ENCODE measurements at places on chromosomes 11 and 22.

- DNase-seq: no peak
Measured at GRCh38 chr11:70611821-70612220, 213.5 kb downstream of the CTTN start.

DNA sequence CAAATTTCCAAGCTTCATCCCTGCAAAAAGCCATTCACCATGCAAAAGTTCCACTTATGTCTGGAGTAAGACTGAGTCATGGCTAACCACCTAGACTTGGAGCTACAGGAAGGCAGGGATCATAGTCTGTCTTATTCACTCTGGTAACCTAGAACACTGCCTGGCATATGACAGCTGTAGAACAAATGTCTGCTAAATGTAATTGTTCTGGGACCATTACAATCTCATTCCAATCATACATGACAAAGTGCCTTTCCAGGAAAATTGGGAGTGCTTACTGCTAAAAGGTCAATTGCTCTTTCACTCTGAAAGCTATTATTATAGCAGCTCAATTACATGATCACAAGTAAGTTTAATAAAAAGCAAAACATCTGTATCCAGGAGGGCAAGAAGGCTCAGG lies 99.1 kb upstream of the CHRM4 start:
- no peak for DNase-seq

DNA sequence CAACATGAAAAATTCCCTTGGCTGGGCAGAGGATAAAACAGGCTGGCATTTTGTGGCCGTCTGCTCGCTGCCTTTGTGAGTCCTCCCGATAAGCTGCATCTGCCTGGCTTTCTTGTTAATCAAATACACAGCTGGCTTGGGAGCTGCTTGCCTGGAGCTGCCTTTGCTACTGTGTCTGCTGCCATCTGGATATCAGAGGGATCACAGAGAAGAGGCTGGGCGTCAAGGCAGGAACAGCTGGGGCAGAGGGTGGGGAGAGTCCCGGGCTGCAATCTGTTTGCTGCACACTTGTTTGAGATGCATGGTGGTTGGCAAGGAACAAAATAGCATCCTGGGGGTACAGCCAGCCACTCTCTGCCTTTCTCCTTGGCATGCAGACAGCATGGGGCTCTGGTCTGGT lies 36.0 kb downstream of the COMMD9 start:
- DNase-seq: no peak

DNA sequence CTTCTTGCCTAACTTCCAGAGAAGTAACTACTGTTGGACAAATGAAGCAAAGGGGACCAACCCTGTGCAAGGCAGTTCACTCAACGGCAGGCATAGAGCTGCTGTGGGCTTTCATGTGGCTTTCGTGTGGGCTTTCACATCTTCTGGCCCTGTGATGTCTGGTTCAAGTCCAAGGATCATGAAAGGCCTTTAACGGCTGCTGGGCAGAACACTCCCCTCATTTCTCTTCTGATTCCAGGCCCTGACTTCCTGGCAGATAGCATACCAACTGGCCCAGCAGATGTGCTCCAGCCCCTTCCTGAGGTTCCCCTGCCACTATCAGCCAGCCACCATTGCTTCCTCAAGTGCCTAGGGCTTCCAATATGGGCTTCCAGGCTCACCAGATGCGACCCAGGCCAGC lies 28.7 kb upstream of the CTR9 start:
- DNase-seq: no peak

DNA sequence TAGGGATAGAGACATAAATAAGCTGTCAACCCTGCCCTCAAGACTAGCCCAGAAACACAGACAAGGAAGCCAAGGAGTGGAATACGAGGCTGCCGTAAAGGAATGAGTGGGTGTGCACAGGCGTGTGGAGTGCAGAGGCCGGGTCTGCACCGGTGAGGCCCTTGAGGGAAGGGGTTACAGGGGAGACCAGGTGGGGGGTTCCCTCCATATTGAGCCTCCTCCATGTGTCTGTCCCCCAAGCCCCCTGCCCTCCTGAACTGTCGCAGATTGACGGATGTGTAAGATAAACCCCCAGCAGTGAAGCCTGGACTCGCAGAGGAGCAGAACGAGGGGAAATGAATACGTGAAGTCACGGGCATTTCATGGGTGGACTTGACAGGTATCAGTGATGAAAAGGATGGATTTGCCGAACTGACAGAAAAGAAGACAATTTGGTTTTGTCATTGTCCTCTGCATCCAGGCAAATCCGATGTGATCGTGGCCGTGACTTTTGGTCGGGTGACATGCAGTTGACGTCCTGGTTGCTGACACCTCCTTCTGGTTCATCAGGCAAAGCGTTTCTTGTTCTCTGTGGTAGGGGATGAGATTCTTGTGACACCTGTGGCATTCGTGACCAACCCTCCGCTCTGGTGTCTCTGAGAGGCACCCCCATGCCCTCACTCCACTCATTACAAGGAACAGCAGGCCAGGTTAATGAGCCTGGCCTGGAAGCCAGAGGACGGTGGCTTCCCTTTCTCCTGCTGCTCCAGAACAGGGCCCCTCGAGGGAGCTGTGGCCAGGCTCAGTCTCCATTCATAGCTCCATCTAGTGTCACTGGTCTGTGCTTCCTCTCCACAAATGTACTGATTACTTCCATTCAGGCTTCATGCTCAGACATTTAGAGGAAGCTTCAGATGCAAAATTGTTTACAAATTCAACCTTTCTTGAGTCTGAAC lies 223.1 kb upstream of the B3GAT1 start:
- no peak for DNase-seq

DNA sequence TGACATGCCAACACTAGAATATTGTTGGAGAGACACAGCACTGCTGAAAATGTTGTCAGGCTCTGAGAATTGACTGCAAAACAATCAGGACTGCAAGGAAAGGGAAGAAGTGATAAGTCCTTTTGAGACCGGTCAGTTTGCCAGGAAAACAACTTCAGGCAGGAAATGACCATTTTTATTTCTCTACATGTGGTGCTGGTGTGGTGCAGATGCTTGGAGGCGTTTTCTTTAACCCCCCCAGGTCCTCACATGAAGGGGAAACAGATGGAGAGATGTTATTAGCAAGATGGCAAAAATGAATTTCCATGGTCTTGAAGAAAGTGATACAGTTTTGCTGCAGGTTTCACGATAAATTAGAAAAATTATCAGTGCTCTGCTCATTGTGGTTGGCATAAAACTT lies 5.7 kb downstream of the AP2A2 start:
- no peak for DNase-seq

- DNase-seq: no peak
Measured at GRCh38 chr11:11432621-11433319, 79.7 kb upstream of the CSNK2A3 start.

GRCh38 chr11:32527261-32528175 lies 56.1 kb upstream of the EIF3M start:
- no peak for DNase-seq

DNA sequence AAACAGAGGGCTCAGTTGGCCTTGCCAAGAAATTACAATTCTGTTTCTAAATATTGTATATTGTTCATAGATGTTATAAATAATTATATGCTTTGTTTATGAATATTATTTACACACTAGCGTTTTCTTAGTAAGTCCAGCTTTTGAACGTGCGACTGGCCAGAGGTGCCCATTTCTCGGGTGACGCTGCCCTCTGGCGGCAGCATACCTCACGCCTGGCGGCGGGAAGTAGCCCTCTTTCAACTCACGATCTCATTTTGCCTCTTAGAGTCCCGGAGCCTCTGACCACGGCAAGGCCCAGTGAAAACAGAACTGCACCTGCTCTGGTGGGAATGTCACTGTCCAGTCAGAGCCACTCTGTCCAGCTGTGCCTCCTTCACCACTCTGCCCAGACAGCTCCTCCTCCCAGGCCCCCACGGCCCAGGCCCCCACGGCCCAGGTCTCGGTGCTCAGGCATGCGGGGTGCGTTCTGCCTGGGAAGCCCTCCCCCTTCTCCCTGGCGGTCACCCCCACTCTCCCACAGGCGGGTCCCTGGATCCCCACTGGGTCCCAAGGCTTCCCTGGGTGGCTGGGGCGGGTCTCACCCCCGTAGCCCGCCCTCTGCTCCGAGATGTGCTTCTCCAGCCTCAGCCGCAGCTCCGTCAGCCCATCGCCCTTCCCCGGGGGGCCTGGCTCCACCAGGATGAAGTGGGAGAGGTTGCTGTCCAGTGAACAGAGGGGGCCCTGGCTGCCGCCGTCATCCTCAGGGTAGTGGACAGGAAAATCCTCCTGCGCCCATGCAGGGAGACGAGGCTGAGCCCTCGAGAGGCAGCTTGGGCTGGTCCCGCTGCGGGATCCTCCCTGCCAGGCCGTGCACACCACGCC lies 19.3 kb downstream of the TSSC4 start:
- DNase-seq: peak; percentile 47

DNA sequence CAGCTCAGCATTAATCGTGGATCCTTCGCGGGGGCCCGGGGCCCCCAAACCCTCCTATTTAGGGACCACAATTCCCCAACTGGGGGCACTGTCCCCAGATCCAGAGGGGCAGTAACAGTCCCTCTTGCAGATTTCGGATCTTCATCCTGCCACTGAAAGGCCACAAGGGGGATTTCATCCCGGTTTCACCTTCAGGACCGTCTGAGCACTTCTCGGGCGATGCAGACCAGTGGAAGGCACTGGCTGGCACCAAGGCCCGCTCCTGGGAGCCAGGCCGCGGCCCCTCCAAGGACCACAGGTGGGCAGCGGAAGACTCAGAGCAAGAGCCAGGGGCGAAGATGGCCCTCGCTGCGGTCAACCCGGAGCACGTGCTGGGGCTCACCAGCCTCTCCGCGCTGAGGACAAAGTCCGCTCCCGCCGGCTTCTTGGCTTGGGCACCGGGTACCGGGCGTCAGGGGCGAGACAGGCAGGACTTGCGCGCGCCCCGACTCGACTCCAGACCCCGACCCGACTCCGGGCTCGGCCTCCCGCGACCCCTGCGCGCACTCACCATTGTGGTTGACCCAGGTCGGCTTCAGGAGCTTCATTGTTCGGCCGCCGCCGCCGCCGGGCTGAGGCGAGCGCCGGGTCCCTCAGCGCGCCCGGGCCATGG lies 517 bp downstream of the HIRA start:
- no peak for DNase-seq

GRCh38 chr11:124987096-124987495 lies 33.1 kb downstream of the CCDC15 start:
- no peak for DNase-seq

- no peak for DNase-seq
Measured at GRCh38 chr22:47835726-47836125, 1073.3 kb downstream of the TBC1D22A start.

- no peak for DNase-seq
Measured at GRCh38 chr11:110787680-110788079, 75.4 kb upstream of the ARHGAP20 start.

DNA sequence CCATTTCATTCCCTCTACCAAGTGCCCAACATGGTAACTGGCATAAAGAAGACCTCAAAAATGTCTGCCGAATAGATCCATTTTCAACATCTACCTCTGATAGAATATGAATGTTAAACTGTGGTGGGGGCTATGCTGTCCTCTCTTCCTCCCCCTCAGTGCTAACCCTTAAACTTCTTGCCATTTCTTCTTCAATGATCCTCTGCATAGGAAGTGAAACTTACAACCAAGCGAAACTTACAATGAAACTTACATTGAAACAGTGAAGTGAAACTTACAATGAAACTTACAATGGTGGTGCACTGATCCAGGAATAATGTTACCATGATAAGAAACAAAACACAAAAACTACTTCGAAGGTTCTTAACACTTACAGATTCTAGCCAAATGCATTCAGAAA lies 4.7 kb downstream of the RTCB start:
- DNase-seq: no peak

GRCh38 chr11:128776069-128776423 lies 82.2 kb downstream of the FLI1 start:
- no peak for DNase-seq

DNA sequence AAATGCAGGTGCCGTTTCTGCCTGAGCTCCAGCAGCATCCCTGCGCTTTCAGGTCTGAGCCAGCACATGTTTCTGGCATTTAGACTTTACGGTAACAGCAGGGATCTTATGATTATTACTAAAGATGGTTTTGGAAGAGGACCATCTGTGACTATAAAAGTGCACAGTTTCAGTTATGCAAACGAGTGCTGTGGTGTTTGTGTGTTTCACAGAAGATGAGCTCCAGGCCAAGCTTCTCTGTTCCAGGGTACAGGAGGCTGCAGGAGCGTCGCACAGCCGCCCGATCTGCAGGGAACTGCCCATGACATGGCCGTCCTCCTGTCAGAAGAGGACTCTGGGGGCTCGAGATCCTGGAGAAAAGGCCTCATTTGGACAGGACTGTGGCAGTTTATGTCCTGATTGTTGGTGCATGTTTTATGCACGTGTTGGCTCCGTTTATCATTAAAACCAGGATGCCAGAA lies 297.3 kb downstream of the TBC1D22A start:
- DNase-seq: no peak

- no peak for DNase-seq
Measured at GRCh38 chr11:70065318-70066135, 12.6 kb upstream of the ANO1 start.

- DNase-seq: no peak
Measured at GRCh38 chr22:17788528-17789378, 14.5 kb upstream of the BID start.

GRCh38 chr11:42205518-42205917 lies 746.1 kb upstream of the LRRC4C start:
- DNase-seq: no peak

- no peak for DNase-seq
Measured at GRCh38 chr11:109150581-109150980, 271.4 kb upstream of the C11orf87 start.

DNA sequence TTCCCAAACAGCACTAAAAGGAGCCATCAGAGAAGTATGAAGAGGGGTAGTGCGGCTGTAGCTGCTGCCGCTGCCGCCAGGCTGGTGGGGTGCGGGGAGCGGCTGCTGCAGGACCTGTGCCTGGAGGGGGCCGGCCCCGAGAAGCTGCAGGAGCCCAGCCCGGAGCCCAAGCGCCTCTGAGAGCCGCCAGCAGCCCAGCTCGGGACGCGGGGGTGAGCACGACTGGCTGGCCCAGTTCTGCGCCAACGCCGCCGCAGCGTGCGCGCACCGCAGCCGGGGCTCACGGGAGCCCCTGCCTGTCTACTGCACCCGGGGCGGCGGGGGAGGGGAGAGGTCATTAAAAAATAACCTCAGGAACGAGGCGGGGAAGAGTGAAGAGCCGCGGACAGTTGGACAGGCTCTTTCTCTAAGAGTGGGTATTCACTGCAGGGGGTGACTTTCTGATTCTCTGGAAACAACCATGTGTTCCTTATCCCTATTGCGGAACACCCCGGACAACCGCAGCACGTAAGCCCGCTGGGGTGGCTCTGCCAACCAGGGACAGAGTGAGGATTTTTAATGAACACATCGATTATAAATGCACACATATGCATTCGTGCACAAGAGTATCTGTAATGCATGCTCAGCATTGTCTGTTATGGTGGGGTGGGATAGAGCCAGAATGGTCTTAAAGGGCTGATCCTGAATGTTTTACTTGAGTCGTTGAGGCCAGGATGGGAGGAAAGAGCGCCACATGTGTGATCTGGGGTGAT lies 453 bp downstream of the GAS2 start:
- DNase-seq: no peak
